ENCODE measurements at places on chromosomes 7 and 10.

- DNase-seq, result no peak
Observed at GRCh38 chr7:44629829-44630522, 23.5 kb downstream of the OGDH start.

GRCh38 chr7:4797858-4798705, 22.7 kb downstream of the AP5Z1 start:
- DNase-seq, result peak; percentile 71

GRCh38 chr7:141884539-141885225, 31.5 kb upstream of the OR9A4 start:
- no peak for DNase-seq

- DNase-seq, result no peak
Observed at GRCh38 chr10:6208799-6209235, 6.1 kb downstream of the PFKFB3 start.

DNA sequence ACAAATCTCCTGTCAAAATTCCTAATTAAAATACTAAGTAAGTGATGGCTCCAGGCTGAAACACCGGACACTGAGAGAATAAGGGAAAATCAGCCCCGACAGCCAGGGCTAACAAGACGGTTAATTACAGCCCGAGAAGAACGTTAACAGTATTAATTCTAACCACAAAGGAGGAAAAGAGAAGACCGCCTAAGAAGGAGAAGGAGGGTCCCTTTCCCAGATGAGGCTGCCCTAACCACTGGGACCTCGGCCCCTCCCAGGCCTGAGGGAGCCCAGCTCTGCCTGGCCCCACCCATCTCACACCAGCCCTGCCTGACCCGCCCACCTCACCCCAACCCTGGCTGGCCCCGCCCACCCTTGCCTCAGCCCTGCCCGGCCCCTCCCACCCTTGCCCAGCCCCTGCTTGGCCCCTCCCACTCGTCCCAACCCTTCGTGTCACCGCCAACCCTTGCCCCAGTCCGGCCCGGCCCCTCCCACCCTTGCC, 51.3 kb downstream of the PWWP2B start:
- no peak for DNase-seq

GRCh38 chr10:70656489-70656888, 15.8 kb upstream of the ADAMTS14 start:
- DNase-seq, result no peak

DNA sequence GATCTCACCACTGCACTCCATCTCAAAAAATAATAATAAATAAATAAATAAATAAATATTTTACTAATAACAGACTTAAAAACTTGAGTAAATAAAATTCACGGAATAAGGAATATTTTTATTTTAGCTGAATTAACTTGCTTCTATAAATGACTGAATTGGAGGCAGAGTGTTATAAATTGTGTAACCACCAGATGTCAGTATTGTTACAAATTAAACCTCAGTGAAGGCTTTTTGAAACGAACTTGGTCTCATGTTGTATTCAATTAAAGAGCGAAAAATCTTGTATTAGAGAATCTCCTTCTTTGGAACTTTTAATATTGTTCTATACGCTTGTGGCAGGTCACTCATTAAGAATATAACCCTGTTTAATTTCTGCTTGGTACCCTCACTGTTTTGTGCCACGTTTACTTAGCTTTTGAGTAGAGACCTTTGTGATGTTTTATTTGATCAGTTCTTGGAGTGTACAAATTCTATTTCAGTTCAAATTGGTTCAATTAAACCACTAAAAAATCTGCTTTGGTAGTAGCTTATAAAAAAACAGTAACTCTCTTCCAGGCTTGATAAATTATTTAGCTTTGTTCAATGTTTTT, 45.6 kb upstream of the SCIN start:
- no peak for DNase-seq

DNA sequence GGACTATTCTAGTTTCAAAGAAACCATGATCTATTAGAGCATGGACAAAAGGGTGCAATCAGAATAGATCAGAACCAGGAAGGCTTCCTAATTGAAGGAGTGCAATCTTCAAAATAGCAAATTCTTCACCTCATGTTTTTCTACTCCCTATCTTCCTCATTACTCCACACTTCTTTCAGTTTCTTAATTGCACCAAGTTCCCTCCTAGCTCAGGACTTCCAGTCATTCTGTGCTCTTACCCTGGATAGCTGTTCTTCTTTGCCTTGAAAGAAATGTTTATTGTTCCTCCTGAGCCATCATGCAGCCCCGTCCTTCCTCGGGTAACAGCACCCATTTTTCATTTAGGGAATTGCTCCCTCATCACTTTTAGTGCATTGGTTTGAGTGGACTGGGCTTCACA, 23.1 kb downstream of the TRPV5 start:
- DNase-seq, result no peak

Data from D721Med (cell line).